WTC11 (cell line): ENCODE measurements at places on chromosomes 5 and 9.

DNA sequence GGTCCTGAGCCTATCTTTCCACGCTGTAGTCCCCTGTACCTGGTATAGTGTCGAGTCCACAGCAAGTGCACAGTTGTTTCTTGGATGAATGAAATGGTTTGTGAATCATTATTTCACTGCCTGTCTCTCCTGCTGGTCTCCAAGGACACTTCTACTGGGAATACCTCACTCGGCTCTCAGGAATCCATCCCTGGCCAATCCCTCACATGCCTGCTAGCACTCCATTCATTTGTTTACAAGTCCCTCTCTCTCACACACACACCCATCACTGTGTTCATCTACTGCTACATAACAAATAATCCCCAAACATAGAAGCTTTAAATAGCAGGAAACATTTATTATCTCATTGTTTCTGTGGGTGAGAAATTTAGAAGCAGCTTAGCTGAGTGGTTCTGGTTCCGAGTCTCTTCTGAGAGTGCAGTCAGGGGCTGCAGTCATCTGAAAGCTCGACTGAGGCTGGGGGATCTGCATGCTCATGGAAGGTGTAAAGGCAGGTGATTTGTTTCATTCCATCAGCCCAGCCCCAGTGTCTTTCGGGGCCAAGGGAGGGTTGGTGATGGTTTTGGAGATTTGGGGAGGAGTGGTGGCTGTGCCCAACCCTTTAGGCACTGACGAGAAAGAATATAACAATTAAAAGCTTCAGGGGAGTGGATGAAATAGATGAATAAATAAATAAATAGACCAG is 132.7 kb upstream of the IER5L start:
- DNase-seq: no peak

DNA sequence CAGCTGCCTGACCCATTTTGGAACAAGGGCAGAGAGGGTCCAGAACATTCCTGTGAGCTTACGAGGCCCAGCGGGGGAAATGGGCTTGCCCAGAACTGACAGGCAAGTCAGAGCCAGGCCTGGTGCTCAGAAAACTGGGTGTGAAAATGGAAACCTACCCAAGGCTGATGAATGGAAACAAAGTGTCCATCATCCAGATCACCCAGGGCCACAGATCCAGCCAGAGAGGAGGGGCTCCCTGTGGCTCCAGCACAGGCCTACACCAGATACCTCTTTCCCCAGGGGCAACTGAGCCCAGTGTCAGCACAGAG is 3.1 kb downstream of the CLTB start:
- DNase-seq: no peak

DNA sequence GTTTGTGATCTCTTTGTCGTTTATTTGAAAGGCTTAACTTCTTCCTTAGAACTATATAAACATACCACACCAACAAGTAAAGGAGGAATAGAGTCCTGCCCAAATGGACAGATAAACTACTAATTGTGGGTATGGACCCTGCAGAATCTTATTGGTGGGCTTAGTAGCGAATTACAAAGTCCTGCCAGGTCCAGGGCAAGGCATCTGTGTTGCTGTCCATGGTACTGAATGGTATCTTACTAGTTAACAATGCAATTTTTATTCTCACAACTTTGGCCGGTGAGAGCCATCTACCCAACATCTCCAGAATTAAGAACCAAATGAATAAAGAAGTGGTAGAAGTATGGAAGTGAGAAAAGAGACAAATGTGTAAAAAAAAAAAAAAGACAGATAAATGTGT is 1782.4 kb upstream of the WWC1 start:
- DNase-seq: peak; percentile 13

DNA sequence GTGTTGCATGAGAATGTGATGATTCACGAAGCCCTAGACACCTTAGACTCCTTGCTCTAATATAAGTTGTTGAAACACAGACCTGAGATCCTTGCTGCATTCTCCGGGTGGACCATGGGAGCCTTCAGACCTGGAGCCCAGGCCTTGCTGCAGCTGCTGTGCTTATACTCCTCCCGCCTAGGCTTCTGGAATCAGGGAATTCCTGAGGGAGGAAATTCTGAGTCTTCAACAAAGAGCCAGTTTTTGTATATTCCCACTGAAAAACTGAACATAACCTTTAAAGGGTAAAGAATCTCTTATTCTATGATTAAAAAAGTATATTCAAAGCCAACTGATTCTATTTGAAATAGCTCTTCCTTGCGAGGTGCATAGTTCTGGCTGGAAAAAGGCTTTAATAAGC is 245.1 kb upstream of the ELAVL2 start:
- peak; percentile 9 for DNase-seq

DNA sequence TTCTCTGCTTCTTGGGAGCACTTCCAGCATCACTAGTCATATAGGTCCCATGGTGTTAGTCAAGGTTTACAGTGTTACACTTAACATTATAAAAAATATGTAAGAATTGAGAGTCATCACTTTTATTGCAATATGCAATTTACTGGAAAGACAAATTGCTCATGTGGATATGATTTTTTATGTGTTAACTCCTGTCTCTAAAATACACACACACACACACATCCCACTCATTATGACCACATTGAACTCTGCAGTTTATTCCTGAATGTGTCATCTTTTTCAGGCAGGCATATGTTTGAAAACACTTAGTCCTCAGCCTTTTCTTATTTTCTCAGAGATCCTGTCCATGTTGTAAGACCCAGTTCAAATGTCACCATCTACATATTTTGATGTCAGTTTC is 148.5 kb upstream of the MRPS30 start:
- DNase-seq: no peak

DNA sequence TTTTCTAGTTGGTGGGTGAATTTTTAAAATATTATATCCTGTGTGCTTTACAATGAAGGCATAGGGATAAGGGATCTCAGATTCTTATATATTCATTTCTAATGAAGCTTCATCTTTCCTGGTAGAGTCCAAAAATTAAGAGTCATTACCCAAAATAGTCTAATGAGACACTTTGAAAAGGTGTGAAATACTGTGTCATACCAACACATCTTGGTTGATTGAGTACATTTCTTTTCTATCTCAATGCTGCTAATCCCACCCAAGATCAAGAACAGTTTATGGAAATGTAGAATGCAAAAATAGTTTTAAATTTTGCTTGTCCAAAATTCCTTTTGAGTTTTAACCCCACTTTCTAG is 7.4 kb downstream of the EBF1 start:
- no peak for DNase-seq

DNA sequence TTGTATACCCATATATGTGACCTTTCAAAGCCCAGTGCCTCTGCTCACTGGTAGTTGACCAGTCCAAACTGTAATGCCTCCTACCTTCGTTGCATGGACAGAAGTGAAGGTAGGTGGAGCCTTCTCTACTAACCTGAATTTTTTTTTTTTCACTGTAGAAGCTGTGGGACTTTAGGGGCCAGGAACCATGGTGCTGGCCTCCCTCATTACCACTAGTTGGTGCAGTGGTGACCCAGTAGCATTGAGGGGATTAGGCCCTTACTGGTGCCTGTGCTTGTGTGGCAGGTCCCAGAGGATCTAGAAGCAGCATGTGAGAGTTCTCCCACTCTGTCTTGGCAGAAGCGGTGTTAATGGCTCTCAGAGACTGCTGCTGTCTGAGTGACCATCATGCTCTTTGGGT is 2.3 kb downstream of the RALGPS1 start:
- DNase-seq: peak; percentile 34

DNA sequence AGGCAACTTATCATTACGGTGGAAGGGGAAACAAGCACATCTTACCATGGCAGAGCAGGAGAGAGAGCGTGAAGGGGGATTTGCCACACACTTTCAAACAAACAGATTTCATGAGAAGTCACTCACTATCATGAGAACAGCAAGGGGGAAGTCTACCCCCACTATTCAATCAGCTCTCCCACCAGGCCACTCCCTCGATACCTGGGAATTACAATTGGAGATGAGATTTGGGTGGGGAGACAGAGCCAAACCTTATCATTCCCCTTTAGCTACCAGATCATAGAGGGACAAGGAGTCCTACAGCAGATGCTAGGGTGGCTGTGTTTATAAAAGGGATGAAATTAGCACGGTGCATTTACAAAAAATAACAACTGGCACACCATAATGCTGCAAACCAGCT is 2149.4 kb upstream of the ACO1 start:
- DNase-seq: no peak

GRCh38 chr5:13739479-13739878 is 205.0 kb downstream of the DNAH5 start:
- DNase-seq: no peak

DNA sequence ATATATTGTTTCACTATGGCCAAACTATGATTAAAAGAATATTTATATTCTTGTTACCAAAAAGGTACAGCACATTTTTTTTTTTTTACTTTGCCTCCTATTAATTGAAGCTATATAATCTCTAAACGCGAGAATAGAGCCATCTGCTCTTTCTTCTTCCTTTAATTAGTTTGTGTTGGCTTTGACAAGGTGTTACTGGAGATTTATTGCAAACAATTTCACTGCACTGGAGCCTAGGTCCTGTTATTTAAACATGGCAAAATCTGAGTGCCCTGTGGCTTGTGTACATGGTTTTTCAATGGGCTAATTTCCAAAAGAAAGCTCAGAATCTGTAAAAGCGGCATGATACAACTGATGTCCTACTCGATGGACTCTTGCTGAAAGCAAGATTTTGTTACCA is 40.8 kb upstream of the GABRG2 start:
- no peak for DNase-seq

- no peak for DNase-seq
Observed at GRCh38 chr9:8206720-8207119, 407.1 kb upstream of the DMAC1 start.

DNA sequence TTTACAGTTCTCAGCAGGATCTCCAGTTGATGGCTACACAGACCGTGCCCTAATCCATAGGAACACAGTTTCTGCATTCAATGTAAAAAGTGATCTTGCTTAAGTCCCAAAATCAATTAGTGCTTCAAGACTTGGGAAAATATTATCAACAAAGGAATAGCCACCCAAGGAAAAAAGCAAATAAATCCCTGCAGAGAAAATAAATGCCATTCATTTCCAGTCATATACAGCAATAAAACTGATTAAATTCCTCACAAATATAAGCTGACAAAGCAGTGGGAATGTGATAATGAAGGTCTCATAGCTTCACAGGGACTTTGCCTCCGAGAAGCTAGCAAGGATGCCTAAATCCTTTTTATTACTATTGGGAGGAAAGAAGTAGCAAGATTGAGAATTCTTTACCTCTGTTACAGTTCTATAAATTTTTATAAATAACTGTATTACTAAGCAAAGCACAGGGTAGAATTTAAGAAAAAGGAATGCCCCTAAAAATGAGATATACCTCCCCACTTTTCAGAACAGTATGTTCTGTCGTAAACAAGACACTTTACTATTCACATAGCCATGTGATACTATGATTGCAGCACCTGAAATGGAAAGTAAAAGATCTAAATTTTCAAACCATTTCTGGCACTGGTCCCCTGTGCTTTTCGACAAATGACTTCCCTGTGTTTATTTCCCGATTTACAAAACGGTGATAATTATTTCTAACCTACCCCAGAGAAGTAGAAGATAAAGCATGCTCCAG is 59.8 kb downstream of the ARSB start:
- DNase-seq: no peak

DNA sequence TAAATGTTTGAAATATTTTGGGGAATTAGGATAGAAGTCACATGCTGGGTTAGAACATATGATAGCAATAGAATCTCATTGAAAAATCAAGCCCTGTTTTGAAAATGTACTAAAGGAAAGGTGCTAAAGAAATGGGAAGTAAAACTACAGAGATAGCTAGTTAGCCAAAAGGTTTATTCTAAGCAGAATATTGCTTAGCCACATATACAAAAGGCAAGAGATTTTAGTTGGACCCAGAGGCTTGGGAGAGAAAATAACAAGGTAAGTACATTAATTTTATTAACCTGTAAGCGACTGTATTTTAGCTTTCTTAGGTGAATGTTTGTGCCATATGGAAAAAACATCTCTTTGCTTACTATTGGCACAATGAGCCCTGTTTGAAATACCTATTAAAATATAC is 108.3 kb downstream of the RPS23 start:
- DNase-seq: no peak

GRCh38 chr5:92435781-92436180 is 1052.7 kb upstream of the ARRDC3 start:
- DNase-seq: no peak

- no peak for DNase-seq
Observed at GRCh38 chr5:113703266-113703665, 189.8 kb downstream of the YTHDC2 start.

DNA sequence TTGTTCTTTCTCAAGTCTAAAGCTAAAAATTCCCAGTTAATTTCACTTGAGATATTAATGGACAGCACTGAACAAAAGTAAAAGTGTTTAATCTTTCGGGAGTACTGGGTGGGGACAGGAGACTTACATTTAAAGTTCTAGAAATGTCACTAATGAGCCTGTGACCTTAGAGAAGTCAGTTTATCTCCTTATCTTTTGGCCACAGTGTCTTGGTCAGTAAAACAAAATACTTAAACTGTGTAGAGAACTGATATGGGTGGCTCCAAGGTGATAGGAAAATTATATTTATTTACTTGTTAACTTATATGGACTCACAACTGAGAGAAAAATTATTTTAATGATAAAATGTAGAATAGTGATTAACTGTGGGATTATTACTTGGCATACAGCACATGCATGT is 8.9 kb downstream of the IPO11 start:
- DNase-seq: no peak
